ENCODE measurements at places on chromosomes 2 and 18. TPM values are rescaled to one million over a fixed set of nuclear protein-coding genes. Genes with fewer than 3 reads are reported as not detected.

DNA sequence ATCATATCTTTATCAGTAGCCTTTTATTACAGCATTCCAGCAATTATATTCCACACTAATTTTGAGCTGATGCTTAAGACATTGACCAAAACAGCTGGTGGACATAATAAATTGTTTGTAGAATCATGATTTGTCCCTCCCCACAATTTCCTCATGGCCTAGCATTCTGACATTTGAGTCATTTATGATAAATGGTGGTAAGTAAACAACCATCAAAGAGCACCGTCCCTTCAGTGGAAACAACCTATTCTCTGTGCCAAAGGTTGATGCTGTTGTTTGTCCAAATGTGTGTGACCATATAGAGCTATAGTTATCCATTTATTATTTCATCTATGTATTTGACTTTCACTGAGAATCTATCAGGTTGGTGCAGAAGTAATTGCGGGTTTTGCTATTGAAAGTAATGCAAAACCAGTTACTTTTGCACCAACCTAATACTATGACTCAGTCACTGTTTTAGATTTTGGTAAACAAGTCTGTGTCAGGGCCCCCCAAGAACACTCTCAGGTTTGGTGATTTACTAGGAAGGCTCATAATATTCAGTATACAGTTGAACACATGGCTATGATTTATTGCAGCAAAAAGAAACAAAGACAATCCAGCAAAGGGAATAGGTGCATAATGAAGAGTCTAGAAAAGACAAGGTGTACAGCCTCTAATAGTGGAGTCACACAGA lies 608.7 kb upstream of the REG3G start:
- no peaks in the 10 kb centered on the region for H3K27me3 ChIP-seq
- no peaks in the 10 kb centered on the region for H3K4me1 ChIP-seq
- no peak for DNase-seq
- H3K27ac ChIP-seq, result no peak overlapping the region
- H3K4me3 ChIP-seq, result no peak overlapping the region

The TUBA4B gene
- total RNA-seq, result 3.0 TPM

GRCh38 chr18:79787865-79788733 lies 9.6 kb upstream of the KCNG2 start:
- no peak overlapping the region for H3K27ac ChIP-seq
- H3K4me3 ChIP-seq, result peak overlapping the region; percentile 21
- peaks cover 51% of the 10 kb centered on the region for H3K4me1 ChIP-seq
- peaks cover 19% of the 10 kb centered on the region for H3K27me3 ChIP-seq
- no peaks in the 10 kb centered on the region for H3K36me3 ChIP-seq
- DNase-seq, result no peak

DNA sequence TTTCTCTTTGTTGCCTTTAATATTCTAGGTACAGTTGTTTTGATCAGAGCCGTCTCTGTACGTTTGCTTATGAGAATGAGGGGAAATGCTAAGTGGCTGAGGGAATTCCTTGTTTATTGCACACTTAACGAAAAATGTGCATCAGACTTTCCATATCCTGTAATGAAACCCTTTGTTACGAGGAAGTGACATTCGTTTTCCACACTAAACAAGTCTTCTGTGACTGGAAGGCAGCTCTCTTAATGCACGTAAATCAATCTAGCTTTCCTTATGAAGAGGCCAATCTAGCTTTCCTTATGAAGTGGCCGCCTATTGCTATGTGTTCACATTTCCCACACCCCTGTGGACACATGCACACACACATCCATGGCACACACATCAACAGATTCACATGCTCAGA lies 186.2 kb downstream of the SNTG2 start:
- no peaks in the 10 kb centered on the region for H3K4me1 ChIP-seq
- H3K27ac ChIP-seq, result no peak overlapping the region
- H3K36me3 ChIP-seq, result no peaks in the 10 kb centered on the region
- DNase-seq, result no peak
- H3K27me3 ChIP-seq, result peaks cover 5% of the 10 kb centered on the region
- H3K4me3 ChIP-seq, result no peak overlapping the region

DNA sequence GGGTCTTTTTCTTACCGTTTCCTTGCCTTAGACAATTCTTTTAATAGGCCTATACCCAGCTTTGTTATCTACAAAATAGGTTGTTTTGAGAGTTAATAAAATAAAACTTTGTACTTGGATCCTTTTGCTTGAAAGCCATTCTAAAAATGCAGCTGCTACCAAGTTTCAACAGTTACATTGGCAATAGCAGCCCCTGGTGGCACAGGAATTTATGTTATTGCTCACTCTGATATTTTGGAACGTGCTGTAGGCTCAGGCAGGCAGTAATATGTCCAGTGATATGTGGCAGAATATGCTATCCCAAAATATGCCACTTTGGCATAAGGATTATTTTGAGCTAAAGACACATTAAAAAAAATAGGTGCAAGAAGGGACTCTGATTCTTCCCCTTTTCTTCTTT lies 6.7 kb upstream of the COMMD1 start:
- DNase-seq, result no peak
- no peak overlapping the region for H3K4me3 ChIP-seq
- no peak overlapping the region for H3K27ac ChIP-seq
- H3K4me1 ChIP-seq, result no peaks in the 10 kb centered on the region
- H3K27me3 ChIP-seq, result no peaks in the 10 kb centered on the region
